ENCODE measurements at places on chromosomes 6 and 20.

DNA sequence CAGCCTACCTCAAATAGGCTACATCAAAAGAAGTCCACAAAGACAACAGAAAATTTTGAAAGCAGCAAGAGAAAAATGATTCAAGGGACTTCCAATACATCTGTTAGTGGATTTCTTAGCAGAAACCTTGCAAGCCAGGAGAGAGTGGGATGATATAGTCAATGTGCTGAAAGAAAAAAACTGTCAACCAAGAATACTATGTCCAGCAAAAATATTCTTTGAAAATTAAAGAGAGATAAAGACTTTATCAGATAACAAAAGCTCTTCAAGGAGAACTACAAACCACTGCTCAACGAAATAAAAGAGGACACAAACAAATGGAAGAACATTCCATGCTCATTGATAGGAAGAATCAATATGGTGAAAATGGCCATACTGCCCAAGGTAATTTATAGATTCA is 34.0 kb downstream of the MCHR2 start:
- no peak for DNase-seq

- no peak for DNase-seq
Observed at GRCh38 chr20:31596831-31597480, 8.1 kb upstream of the ID1 start.

DNA sequence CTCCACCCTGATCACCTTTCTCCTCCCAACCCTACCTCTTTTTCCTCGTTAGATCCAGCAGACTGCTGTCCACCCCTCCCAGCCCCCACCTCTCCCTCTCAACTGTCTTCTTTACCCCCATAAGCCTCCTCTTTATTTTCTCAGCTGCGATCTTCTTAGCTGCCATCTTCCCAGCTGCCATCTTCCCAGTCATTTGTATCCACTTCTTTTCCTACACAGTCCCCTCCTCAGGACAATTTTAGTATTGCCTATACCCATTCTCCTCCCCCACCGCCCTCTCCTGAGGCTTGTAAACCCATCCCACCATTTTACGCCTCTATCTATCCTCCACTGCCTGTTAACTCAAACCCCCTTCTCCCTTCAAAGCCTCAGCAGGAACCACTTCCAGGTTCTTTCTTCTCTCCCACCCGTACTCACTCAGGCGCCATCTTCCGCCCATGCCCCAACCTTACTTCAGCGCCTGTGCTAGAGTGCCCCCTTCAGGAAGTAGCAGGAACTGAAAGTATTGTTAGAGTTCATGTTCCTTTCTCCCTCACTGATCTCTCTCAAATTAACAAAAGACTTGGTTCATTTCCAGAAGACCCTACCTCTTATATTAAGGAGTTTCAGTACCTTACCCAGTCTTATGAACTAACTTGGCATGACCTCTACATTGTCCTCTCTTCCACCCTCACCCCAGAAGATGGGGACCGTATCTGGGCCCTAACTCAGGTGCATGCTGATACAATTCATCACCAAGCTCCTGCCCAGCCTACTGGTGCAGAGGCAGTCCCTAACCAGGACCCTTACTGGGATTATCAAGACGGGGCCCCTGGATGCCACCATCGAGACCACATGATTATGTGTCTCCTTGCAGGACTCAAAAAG is 236.0 kb downstream of the ADGRG6 start:
- no peak for DNase-seq

- no peak for DNase-seq
Observed at GRCh38 chr6:141326426-141326825, 806.3 kb upstream of the GJE1 start.

DNA sequence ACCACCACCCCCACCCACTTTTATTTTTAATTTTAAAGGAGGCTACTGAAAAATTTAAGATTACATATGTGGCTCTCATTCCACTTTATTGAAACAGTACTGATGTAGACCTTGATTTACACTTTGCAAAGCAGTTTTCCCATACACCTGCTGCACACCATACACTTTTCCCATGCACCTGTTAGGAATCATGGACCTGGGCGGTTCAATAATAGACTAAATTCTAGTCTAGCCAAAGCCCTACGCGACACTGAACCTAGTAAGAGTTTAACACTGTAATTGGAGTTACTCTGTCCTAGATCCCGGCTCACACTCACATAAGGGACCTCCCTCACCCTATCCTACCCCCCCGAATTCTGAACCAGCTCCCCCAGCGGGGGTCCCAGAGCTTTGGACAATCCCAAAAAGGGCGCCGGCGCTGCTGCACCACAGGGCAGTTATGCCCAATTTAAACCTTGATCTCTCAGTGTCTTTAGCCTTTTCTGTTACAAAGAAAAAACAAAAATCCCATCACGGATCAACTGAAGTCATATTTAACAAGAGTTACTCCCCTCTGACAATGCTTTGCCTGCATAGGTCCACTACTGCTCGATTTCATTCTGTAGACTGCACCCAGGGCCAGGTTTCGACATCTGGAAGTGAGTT is 2.4 kb upstream of the GCLC start:
- no peak for DNase-seq

DNA sequence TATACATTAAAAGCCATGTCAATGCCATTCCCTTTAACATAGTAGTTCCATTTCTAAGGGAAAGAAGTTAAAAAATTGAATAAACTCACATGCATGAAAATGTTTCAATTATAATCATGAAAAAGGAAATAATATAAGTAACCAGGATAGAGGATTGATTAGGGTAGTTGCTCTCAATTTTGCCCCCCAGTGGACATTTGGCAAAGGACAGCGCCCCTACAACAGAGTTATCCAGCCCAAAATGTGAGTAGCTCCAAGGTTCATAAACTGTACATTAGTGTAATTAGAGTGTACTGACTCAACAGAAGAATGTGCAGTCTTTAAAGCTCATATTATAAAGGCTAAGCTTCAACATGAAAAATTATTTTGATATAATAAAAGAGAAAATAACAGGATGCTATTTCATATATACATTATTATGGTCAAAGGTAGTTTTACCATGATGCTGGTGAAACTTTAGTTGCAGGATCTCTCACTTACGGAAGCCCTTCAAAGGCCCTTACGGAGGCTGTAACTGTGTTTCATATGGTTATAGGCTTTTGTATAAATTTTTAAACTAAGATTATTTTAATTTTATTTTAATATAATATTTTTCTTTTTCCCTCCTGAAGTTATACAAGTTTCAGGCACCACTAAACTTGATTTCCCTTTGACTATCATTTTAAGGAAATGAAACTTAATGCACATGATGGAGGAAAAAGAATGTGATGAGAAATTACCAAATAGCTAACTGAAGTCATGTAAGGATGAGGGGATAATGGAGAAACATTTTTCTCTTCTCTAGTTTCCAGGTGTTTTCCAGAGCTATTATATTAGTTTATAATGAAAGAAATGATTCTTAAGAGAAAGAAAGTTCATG is 403.6 kb downstream of the PLCB1 start:
- no peak for DNase-seq

GRCh38 chr6:168988801-168989200 is 264.8 kb downstream of the THBS2 start:
- DNase-seq: no peak

GRCh38 chr20:63568986-63569949 is 4.8 kb downstream of the HELZ2 start:
- DNase-seq: no peak

DNA sequence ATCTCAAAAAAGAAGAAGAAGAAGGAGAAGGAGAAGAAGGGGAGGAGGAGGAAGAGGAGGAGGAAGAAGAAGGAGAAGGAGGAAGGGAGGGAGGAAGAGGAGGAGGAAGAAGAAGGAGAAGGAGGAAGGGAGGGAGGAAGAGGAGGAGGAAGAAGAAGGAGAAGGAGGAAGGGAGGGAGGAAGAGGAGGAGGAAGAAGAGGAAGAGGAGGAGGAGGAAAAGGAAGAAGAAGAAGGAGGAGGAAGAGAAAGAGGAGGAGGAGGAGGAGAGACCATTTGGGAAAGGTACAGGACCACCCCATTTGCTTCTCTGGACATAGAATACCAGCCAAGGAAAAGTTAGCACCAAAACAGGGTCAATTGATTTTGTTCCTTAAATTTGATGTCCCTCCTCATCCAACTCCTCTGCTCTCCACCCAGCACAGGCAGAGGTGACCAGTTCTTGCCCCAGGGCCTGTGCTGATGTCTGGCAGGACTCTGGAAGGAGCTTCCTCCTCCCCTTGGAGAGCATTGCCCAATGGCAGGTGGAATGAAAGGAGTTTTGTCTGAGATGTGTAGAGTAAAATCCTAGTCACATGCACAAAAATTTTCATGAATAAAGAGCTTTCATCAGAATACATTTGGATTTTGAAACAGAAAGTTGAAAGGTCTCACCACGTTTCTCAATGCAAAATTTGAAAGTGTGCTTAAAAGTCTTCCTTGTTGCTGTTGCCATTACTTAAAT is 182.9 kb downstream of the LY86 start:
- no peak for DNase-seq

GRCh38 chr20:56098981-56099500 is 93.7 kb upstream of the CBLN4 start:
- no peak for DNase-seq

Data from substantia nigra (tissue), 51 donors.